ENCODE measurements at places on chromosomes 13 and 19.

DNA sequence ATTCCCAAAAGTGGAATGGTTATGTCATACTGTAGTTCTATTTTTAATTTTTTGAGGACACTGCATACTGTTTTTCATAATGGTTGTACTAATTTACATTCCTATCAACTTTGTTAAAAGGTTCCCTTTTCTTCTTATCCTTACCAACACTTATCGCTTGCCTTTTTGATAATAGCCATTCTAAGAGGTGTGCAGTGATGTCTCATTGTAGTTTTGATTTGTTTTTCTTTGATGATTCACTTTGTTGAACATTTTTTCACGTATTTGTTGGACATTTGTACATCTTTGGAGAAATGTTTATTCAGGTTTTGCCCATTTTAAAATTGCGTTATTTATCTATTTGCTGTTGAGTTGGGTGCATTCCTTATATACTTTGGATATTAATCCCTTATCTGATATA, 188.8 kb upstream of the SPRY2 start:
- DNase-seq: no peak

GRCh38 chr13:98007001-98007400, 53.5 kb downstream of the IPO5 start:
- DNase-seq: no peak

GRCh38 chr13:98970330-98970729, 7.5 kb downstream of the DOCK9 start:
- DNase-seq: no peak

DNA sequence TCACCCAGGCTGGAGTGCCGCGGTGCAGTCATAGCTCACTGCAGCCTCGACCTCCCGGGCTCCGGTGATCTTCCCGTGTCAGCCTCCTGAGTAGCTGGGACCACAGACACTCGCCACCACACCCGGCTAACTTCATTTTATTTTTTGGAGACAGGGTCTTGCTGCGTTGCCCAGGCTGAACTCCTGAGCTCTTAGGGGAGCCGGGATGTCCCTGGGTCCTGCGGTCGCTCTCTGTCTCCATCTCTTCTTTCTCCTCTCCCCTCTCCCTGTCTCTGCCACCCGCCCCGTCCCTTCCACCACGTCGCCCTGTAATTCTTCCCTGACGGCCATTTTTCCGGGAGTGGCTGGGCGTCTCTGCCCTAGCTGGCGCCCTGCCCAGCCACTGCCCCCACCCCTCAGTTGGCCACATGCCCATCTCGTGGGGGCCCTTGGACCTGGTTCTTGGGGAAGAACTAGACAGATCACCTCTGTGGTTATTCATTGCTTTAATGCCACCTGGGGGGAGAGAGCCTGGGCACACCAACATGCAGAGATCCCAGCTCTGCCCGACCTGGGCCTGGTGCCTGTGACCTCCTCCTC, 18.9 kb downstream of the ARID3A start:
- no peak for DNase-seq

GRCh38 chr19:33956941-33957340, 160.3 kb downstream of the KCTD15 start:
- no peak for DNase-seq

DNA sequence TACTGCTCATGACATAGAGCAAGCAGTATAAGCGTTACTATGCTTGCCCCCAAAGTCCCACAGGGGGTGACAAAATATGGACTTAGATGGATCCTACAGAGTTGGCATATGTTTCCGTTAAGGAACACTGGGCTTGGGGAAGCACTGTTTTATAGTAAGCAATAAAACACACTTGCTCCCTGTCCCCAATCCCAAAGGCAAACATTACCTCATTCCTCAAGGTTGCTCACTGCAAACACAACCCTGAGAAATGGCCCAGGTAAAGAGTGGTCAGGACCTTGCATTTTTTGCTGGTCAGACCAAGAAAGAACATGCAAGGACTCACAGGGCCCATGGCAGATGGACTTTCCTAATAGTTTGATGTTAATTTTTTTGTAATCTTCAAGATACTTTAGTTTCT, 32.3 kb downstream of the UGGT2 start:
- no peak for DNase-seq

DNA sequence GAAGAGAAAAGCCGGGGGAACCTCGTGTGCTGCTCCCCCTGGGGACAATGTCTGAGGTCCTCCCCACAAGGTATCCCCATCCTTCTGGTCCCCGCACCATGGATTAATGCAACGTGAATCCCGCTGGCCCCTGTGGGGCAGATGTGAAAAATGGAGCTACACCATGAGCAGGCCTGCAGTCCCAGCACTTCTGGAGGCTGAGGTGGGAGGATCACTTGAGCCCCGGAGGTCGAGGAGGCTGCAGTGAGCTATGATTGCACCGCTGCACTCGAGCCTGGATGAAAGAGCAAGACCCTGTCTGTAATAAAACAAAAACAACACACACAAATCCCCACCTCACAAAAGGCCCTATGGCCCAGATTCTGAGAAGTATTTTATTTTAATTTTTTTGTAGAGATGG, 1.2 kb upstream of the CFD start:
- no peak for DNase-seq

DNA sequence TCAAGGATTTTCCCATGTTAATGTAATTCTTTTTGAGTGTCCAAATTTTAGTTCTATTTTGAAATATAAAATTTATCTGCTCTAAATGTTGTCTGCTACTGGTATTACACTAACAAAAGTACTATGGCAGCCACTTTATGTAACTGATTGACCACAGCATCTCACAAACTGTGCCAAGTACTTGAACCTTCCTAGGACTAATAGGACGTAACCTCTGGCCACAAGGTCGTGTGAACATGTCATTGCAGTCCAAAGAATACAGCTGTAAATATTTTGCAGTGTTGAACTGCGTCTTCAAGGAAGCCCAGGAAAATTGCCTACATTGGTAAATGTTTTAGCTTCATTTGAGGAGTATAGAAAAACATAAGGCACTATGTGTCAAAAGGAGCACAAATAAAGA, 1.9 kb downstream of the KCTD4 start:
- DNase-seq: peak; percentile 16

DNA sequence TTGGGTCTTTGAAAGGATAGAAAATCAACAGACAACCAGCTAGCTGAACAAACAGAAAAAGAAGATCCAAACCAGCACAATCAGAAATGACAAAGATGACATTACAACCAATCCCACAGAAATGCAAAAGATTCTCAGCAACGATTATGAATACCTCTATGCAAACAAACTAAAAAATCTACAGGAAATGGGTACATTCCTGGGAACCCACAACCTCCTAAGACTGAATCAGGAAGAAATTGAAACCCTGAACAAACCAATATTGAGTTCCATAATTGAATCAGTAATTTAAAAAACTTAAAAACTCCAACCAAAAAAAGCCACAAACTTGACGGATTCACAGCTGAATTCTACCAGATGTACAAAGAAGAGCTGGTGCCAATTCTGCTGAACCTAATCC, 20.9 kb upstream of the C1QTNF9B start:
- peak; percentile 75 for DNase-seq

DNA sequence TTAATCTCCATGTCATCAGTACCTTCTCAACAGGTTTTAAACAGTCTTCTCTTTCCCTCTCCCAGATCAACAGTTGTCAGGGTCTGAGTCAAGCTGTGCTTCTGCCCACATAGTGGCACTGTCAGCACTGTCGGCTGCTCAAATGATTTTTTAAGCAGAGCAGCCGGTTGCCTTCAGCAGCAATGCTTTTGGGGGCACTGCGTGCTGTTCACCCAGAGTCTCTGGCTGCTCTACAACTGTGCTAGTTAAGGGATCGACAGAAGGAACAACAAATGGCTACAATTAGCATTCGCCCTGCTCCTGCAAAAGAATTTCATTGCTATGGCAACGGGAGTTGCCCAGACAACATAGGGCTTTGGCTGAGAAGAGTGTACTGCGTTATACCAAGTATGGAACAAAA, 412.9 kb downstream of the DIAPH3 start:
- DNase-seq: peak; percentile 89

Data from AG10803 (cell line).